ENCODE measurements at places on chromosomes 4 and X.

GRCh38 chr4:6275898-6276806 is 6.5 kb downstream of the WFS1 start:
- no peak for DNase-seq

- DNase-seq = no peak
Observed at GRCh38 chr4:181008164-181008563, 1235.0 kb upstream of the TENM3 start.

DNA sequence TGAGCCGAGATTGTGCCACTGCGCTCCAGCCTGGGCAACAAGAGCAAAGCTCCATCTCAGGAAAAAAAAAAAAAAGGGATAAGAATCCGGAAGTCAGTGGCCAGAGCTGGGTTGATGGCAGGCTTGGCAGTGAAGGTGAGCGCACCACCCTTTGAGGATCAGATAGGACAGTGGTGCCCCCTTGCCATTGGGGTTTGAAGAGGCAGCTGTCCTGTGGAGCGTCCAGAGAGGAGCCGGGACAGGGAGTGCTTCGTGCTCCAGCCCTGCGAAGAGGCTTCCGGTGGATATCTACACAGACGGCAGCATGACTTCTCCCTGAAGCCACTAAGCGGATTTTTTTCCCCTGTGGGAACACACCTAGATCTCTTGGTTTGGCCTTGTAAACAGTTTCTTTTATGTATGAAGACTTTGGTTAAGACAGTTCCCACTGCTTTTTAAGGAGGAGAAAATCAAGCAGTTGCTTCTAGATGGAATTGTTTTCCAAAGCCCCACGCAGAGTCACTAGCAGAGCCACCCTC is 6.5 kb downstream of the TBC1D14 start:
- DNase-seq = no peak

- DNase-seq = no peak
Observed at GRCh38 chr4:152708361-152708760, 28.6 kb upstream of the TMEM154 start.

GRCh38 chr4:143082701-143083100 is 102.0 kb upstream of the USP38 start:
- DNase-seq = no peak

Data from activated gamma-delta T cell treated with anti-CD3 and anti-CD28 coated beads, Interleukin-2, amount 50 U/mL, for 16 hours (primary cell).